ENCODE measurements at places on chromosomes 2 and 18.
A peak's percentile ranks its signal among the peaks of the same experiment; 100 is the strongest.

DNA sequence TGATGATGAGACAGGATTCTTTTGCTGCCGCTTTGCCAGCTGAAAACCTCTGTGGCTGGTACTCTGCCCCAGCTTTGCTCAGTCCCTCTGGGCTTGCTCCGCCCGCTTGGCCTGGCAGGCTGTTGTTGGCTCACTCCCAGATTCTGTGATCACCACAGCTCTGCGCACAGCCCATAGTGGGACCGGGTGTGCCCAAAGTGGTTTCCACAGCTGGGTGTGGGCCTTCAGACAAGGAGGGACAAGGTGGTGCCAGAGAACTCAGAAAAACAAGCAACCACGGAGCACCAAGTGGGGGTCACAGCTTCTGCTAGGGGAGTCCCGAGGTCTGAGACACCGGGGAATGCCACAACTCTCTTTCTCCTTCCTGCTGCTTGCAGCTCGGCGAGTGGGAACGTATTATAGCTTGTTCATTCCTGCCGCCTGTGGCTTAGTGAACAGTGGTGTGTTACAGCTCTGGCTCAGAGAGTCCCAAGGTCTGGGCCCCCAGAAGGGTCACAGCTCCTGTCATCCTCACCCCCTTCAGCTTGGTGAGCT, 9.2 kb upstream of the KYNU start:
- DNase-seq = peak; percentile 85

DNA sequence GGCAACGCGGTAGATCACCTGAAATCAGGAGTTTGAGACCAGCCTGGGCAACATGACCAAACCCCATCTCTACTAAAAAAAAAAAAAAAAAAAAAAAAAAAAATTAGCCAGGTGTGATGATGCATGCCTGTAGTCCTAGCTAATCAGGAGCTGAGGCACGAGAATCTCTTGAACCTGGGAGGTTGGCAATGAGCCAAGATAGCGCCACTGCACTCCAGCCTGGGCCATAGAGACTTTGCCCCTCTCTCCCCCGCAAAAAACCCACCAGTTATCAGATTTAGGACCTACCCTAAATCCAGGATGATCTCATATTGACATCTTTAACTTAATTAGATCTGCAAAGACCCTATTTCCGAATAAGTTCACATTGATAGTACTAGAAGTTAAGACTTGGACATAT, 29.2 kb upstream of the LDAH start:
- DNase-seq = no peak

- DNase-seq = no peak
Measured at GRCh38 chr2:231513746-231514224, 16.5 kb downstream of the NMUR1 start.

- DNase-seq = peak; percentile 74
Measured at GRCh38 chr2:54575379-54575888, 119.3 kb downstream of the SPTBN1 start.

DNA sequence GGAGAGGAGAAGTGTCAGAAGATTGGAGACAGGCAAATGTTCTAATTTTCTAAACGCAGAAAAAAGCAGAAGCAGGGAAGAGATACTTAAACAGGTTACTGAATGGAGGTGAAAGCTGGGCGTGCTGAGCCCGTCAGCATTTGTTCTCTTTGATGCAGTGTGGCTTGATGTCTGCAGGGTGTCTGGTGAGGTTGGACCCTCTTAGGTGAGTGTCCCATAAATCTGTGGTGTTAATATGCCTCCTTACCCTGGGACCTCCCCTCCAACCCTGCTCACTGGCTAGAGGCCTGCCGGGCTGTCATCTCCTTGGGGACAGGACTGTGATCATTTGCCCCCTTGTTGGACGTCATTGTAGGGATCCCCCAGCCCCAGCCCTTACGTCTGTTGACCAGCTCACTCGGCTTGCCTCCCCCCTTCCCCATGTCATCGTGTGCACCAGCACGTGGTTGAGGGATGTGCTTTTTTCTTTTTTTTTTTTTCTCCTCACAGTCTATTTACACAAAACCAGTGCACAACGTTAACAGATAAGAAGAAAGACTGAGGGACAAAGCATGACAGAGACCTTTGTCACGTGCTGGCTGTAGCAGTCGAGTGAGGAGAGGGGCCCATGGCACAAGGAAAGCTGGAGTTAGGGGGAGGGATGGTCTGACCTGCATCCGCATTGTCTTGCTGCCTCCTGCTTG, 56.4 kb downstream of the NCK2 start:
- DNase-seq = no peak

Measured in RPMI7951 (cell line).